ENCODE measurements at places on chromosomes 5 and 9.

GRCh38 chr9:136881691-136882108 is 4.6 kb upstream of the TRAF2 start:
- peak; percentile 72 for DNase-seq

- no peak for DNase-seq
Measured at GRCh38 chr5:143427122-143427735, 23.7 kb upstream of the NR3C1 start.

GRCh38 chr5:117326997-117327396 is 752.4 kb upstream of the SEMA6A start:
- no peak for DNase-seq

GRCh38 chr9:2015581-2016407 is 647 bp downstream of the SMARCA2 start:
- peak; percentile 69 for DNase-seq

GRCh38 chr5:175520321-175520720 is 42.0 kb downstream of the SFXN1 start:
- DNase-seq, result peak; percentile 71

- peak; percentile 97 for DNase-seq
Measured at GRCh38 chr9:107243742-107244141, 39.3 kb upstream of the RAD23B start.

DNA sequence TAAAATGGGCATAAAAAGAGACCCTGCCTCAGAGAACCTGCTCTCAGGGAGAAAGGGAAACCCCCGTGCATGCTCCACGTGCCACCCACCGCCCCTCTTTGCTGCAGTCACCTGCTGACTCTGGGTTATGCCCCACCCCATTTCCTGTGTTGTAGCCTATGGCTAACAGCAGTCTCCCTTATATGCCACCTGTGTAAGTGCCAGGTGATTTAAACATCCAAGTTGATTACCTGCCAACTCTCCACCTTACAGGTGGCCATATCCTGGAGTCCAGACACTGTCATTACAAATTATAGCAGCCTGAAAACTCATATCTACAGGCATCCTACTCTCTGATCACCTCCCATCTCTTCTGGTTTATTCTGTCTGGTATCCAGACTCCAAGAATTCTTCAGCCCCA is 242.6 kb downstream of the HSPA4 start:
- peak; percentile 17 for DNase-seq

GRCh38 chr5:37575541-37576489 is 196.7 kb downstream of the WDR70 start:
- DNase-seq, result no peak

- no peak for DNase-seq
Measured at GRCh38 chr5:60445921-60446320, 254.0 kb downstream of the DEPDC1B start.

- no peak for DNase-seq
Measured at GRCh38 chr5:119009131-119009530, 20.8 kb upstream of the DTWD2 start.

GRCh38 chr5:1673042-1673677 is 126.5 kb downstream of the MRPL36 start:
- DNase-seq, result peak; percentile 49

DNA sequence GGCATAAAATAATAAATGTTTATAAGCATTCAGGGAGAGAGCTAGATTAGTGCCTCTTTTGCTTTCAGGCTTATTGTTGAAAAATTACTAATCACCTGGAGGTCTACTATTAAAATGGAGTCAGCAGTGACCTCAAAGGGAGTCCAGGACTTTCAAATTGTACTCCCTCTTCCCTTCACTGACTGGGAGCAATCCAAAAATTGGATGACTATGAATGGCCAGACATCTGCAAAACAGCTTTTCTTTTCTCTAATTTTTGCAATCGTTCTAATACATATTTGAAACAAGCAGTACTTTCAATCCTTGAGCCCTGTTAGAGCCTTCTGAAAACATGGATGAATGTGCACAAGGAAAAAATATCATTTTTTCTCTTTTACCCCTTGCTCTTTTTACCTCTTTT is 461.8 kb downstream of the TMEM232 start:
- no peak for DNase-seq

- DNase-seq, result no peak
Measured at GRCh38 chr9:13372510-13372909, 93.0 kb upstream of the MPDZ start.

DNA sequence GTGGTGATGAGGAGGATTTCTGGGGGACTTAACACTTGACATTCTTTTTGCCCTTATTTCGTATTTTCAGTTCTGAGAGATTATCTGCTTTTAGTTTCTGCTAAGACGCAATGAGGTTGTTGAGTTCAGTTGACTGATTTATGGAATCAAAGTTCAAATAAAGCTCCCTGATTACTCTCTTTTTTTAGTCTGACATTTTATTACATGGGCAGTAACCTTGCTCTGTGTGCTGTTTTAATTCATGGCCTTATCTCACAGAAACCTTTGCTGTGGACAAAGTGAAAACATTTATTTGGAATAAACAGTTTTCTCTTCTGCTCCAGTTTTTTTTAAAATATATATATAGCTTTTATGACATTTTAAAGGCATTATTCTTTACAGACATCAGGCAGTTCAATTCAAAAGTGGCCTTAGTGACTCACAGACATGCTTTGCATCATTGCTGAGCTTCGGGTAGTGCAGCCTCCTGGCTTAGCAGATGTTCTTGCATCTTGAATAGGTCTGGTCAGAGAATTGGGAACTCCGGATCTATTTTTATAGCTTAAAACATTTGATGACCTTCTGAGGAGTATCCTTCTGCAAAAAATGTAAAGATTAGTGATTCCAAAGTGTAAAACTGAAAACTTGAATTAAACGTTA is 162.9 kb downstream of the FAM170A start:
- no peak for DNase-seq

DNA sequence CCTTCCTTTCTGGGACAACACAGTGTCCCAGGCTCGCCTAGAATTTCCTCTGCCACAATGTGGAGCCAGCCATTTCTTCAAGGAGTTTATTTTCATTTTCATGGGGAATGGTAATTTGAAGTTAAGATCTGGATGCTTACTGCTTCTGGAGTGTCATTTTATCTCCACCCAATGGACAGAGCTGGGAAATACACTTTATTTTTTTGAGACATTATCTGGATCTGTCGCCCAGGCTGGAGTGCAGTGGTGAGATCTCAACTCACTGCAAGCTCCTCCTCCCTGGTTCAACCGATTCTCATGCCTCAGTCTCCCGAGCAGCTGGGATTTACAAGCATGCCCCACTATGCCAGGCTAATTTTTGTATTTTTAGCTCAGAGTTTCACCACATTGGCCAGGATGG is 12.7 kb upstream of the THG1L start:
- peak; percentile 66 for DNase-seq

DNA sequence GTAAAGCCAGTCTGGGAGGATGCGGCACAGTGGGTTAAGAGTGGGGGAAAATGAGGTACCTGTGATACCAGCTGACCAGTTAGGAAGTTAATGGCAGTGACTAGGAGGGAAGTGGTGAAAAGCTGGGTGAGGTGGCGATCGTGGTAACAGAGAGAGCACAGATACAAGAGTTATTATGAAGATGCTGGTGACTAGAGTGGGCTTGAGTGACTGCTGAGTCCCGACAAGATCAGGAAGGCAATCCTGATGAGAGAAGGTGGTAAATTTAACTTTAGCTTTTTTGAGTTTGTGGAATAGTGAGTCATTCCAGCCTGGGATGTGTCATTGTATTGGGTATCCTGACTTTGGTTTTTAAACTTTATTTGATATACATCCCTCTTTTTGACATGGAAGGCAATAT is 38.8 kb downstream of the CMYA5 start:
- DNase-seq, result no peak

DNA sequence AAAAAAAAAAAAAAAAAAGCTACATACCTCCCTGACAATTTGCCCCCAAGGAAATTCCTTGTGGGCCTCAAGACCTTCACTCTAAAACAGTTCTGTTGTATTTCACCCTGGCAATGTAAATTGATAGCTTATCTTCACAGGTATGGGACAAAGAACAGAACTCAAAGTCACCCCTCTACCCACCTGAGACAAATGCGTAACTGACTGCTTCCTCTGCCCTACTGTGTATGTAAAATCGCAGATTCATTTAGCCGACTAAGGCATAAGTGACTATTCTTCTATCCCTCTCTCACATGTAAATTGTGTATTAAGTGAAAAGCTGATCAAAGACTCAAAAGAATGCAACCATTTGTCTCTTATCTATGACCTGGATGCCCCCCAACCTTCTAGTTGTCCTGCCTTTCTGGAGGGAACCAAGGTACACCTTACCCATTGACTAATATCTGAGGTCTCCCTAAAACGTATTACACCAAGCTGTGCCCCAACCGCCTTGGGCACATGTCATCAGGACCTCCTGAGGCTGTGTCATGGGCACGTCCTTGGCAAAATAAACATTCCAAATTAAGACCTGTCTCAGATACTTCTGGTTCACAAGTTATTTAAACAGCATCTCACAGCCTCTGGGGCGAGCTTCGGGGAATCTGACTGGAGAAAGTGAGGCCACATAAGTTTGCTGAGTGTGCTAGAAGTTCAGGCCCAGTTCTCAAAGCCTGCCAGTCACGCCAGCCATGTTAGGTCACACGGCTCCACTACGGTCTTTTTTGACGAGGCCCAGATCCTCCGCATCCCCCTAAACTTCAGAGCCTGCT is 954 bp downstream of the TBCA start:
- no peak for DNase-seq

GRCh38 chr5:95591490-95591901 is 28.4 kb upstream of the GPR150 start:
- DNase-seq, result no peak
